ENCODE measurements at places on chromosomes 16 and 17.
A peak's percentile ranks its signal among the peaks of the same experiment; 100 is the strongest.

- no peak for DNase-seq
These were observed 6.9 kb downstream of the SALL1 start for GRCh38 chr16:51144203-51144602.

GRCh38 chr16:75860326-75861053, 134.2 kb upstream of the CPHXL start:
- no peak for DNase-seq

GRCh38 chr16:47143677-47144558, at the start of gene NETO2:
NETO2 (minus strand) TSS chr16:47143945; CDS start chr16:47143612, 333 bp downstream.
- no peak for DNase-seq

DNA sequence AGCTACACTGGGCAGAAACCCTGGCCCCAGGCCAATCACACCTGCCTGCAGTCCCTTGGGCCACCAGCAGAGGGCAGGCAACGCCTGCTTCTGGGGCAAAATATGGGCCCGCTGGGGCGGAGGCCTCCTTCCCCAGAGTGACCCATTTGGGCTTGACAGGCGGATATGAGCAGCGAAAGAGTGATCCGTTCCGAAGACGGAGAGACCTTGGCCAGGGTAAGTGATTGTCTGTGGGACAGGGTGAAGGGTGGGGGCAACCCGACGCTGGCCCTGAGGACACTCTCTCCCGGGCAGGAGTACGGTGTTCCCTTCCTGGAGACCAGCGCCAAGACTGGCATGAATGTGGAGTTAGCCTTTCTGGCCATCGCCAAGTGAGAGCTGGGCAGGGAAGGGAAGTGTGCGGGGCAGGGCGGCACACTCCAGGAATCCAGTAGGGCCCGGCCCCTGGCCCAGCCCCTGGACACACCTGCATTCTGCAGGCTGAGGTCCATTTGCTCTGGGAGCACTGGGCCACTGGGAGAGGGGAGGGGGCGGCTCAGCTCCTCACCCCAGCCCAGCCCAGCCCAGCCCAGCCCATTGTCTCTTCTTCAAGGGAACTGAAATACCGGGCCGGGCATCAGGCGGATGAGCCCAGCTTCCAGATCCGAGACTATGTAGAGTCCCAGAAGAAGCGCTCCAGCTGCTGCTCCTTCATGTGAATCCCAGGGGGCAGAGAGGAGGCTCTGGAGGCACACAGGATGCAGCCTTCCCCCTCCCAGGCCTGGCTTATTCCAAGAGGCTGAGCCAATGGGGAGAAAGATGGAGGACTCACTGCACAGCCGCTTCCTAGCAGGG, 3.5 kb upstream of the NHERF1 start:
- DNase-seq, result peak; percentile 43

GRCh38 chr17:51799240-51799639, 359.3 kb downstream of the CA10 start:
- DNase-seq, result no peak

DNA sequence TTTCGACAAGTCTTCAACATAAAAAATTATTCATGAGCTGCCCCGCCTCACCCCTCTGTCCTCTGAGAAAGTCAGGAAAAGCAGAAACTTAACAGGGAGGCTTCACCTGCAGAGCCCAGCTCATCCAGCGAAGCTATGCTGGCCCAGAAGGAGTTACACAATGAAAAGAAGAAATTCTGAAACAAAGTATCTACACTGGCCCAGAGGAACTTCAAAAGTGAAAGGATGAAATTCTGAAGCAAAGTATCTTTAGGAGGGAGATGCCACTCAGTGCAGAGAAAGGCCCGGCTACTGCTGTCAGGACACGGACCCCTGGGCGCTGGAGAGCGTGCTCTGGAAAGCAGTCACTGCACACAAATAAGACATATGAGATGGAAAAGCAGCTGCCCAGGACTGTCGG, 1.6 kb downstream of the GALNS start:
- DNase-seq, result no peak

DNA sequence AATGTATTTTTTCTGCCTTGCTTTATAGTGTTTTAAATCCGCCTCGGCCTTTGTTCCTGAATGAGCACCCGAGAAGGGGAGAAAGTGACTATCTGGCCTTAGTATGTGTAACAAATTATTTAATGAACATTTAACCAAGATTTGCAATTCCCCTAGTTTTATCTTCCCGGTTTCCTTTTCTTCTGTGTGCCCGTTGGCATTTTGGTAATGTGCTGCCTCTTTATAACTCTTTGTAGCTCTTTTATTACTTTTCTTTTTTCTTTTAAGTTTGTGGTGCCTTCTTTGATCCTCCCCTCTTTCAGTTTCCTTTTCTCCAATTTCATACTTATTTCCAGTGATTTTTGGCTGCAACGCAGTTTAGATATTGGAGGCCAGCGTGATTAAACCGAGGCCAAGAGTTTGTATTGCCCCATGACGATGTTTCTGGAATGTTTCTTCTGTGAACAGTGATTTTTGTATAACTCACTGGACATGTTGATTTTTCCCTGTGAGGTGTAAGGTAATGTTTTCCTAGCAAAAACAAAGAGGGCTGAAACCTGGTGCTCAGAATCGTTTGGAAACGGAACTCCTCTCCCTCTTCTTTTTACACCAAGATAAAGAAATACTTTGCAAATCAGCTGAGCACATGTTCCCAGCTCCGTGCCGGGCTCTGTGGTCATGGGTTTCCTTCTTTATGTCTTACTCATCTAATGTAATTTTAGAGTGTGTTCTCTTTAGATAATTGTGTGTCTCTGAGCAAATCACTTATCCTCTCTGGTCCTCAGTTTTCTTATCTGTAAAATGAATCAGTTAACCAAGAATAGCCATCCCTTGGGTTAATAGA, 344.3 kb downstream of the WWOX start:
- DNase-seq, result no peak

- no peak for DNase-seq
These were observed 77.0 kb downstream of the HS3ST2 start for GRCh38 chr16:22890976-22891375.

- no peak for DNase-seq
These were observed 61.4 kb downstream of the NFATC3 start for GRCh38 chr16:68146585-68146984.

DNA sequence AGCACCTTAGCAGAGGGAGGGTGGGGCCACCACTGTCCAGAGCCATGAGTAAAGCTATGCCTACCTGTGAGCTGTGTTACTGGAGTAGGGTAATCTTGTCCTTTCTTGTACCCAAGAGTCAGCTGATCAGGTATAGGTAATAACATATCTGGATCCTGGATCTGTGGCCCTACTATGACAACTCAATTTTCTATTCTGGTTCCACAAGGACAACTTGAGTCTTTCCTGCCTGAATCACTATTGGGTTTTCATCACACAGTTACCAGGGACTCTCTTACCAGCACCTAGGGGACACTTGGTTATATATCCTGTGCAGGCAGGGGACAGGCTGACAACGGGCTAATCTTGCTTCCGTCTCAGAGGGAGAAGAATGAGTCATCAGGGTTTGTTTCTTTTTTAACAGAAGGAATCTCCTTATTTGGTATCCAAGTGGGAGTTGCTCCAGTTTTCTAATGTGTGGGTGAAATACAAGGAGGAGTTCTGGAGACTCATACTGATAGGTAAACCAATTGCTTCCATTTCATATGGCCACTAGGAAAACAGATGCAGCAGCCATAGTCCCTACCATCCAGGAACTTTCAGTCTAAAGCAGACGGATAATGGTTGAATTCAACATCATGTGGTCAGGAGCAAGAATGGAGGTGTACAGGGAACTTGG, 6.8 kb downstream of the ZNF267 start:
- no peak for DNase-seq

GRCh38 chr17:7972131-7972785, 30.2 kb upstream of the GUCY2D start:
- no peak for DNase-seq

- peak; percentile 5 for DNase-seq
These were observed at the start of gene OTOP2 for GRCh38 chr17:74924250-74924948. OTOP2 (plus strand) TSS chr17:74924273; CDS start chr17:74924633, 360 bp downstream.

GRCh38 chr16:12293017-12293618, 316.6 kb downstream of the SNX29 start:
- DNase-seq, result no peak

- DNase-seq, result no peak
These were observed 30.9 kb upstream of the RMI2 start for GRCh38 chr16:11314309-11314894.

GRCh38 chr17:1011760-1012735, 15.1 kb downstream of the TIMM22 start:
- DNase-seq, result no peak

DNA sequence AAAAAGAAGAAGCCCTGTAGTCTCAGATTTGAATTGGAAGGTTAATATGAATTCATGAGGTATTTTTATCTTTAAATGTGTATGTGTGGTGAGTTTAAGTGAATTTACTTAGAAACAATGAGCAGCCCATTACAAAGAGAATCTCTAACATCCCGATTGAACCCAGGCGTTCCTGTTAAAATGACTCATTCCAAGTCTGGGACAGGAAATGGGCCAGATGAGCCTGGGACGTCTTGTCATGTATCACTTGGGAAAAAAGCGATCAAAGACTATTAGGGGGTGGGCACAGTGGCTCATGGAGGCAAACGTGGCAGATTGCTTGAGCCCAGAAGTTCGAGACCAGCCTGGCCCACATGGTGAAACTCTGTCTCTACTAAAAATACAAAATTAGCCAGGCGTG, 81.6 kb downstream of the SEC14L1 start:
- DNase-seq, result no peak

- DNase-seq, result no peak
These were observed 20.4 kb downstream of the KRT12 start for GRCh38 chr17:40846515-40847144.

DNA sequence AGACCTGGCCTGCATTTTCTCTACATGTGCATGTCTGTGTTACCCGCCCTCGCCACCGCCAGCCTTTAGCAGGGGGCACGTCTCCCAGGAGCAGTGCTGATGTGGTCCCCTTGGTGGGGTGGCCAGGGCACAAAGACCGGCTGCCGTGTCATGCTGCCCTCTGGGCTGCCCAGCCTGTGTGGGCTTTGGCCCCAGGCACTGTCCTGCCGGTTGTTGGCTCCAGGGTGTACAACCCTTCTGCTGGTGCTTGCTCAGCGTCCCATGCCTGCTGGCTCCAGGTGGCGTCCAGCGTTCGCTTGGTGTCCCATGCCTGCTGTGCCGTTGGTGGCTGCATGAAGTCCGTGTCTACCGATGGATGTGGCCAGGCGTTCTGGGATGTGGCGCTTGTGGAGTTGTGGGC, 4.1 kb downstream of the BAIAP2 start:
- DNase-seq, result no peak

DNA sequence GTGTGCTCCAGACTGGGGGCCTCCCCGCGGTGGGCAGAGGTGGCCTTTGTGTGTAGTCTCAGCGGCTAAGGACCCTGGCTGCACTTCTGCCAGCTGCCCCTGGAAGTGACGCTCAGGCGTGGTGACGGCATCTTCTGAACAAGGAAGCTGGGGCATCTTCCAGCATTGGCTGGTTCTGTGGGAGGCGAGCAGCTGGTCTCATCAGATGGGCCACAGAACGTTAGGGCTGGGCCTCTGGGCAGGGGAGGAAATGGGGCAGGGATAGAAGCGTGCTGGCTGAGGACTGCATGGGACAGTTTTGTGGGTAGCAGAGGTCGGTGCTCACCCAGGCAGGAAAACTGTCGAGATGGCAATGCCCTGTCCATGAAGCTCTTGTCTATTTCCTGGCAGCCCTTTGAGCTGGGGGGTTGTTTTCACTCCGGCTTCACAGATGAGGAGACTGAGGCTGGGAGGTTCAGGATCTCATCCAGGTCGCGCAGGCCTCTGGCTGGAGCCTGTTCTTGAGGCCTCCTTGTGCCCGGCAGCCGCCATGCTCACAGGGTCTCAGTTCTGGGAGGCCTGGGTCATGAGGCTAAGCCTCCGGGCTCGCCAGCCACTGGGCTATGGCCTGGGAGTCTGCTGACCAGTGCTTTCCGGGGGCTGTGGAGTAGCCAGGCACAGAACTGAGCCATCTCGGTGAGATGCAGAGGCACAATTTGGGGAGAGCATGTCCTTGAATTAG, 16.3 kb downstream of the IRF8 start:
- no peak for DNase-seq

- no peak for DNase-seq
These were observed 155.4 kb upstream of the FOXF1 start for GRCh38 chr16:86354641-86355513.

- DNase-seq, result no peak
These were observed 53.0 kb downstream of the TUBD1 start for GRCh38 chr17:59839651-59840328.

- DNase-seq, result no peak
These were observed 112.1 kb upstream of the MYOCD start for GRCh38 chr17:12553625-12554024.

DNA sequence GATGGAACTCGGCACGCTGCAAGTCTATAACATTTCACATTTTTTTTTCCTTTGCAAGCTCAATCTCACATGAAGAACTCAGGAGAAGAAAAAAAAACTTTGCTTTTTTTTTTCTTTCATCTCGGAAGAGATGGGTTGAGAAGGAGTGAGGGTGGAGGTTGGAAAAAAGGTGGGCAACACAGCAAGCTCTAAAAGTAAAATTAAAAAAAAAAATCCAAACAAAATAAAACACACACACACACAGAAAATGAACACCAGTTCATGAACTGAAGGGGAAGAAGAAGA, 2.5 kb downstream of the MAF start:
- no peak for DNase-seq

DNA sequence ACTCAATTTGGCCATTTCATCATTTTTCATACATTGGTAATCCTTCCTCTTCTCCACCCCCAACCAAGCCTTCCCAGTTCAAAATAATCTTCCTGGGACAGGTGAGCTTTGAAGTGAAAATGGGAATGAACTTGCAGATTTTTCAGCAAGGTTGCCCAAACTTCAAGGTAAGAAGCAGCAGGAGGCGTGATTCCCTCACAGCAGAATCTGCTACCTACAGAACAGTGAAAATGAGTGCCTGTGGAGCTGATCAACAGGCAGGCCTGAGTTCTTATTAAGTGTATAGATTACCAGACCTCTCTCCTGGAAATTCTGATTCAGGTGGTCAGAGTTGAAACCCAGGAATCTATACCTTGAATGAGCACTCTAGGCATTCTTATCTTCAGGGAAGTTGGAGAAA, 356.6 kb downstream of the RBFOX1 start:
- no peak for DNase-seq

GRCh38 chr16:86934581-86935375, 356.4 kb downstream of the FOXL1 start:
- DNase-seq, result no peak

DNA sequence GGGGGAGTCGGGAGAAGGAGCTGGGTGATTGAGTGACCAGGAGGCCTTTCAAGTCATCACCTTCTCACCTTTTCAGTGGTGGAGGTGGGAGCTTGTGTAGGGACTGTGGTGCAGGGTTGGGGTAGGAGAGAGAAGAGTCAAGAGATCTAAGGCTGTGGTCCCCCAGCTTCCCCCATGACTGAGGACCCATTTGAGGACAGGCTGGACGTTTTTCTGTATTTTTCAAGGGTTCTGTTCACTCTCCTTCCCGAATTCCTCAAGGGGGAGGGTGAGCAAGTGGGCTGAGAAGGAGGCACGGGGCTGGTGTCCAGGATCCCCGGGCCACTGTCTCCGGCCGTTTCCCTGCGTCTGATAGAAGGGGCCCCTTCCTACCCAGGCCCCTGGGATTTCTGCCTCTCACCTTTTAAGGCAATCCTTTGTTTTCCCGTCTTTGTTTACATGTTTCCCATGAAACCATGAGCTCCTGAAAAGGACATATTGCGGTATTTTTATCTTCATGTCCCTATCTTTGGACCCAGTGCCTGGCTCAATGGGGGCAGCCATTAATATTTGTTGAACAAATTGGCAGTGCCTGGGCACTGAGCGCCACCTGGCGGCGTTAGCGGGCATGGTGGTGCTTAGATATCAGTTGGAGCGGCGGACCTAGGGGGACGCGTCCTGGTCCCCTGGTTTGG, 9.2 kb upstream of the CD300A start:
- DNase-seq, result peak; percentile 63

All from AML-193 (cell line).